Kidney (tissue), 22 donors: ENCODE measurements at places on chromosomes 13 and 19. TPM values are rescaled to one million over a fixed set of nuclear protein-coding genes. Genes with fewer than 3 reads are reported as not detected.

Gene NCR1
- 0.91 TPM for total RNA-seq

- no peak for DNase-seq
These were observed 86.5 kb upstream of the UBL3 start for GRCh38 chr13:29936956-29937355.

DNA sequence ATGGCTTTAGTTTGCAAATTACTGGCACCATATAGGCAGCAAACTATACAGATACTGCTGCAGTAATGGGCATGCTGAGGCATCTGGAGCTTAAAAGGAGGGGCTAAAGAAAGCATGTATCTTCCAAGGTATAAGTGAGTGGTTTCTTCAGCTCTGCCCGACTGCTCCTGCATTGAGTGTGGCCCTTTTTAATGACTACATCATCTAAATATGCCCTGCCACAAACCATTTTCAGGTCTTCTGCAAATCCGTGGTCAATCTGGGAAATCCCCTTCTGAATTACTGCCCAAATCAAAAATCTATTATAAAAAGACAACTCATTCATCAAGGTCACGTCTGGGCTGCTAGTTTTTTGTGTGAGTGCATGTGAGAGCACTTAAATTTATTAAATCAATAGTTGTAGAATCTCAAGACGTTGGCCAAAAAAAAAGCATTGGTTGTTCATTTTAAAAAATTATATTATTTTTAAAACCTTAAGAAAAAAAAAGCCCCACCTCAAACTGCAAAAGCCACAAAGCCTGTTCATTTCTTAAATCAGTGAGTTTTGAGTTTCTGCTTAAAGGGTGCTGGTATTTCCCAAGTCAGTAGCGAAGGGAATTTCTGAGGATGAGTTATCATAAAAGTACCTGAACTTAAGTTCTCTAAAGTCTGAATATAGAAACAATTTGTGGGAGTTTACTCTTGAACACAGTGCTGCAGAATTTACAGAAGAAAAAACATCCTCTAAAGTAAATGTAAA lies 16.3 kb downstream of the LCP1 start:
- no peak for DNase-seq

DNA sequence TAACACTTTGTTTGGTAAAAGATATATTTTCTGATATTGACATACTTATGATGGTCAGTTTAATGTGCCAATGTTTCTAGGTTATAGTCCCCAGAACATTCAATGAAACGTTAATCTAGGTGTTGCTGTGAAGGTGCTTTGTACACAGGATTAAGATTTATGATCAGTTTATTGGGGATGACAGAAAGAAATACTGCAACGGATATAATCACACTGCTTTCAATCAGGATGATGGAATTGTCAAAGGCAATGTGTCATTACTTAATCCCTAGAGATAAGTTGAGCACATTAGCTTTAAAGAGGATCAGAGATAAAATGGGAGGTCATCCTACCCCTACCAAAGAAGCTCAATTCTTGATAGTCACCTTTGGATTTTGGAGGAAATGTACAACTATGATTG lies 12.4 kb upstream of the SIGLEC12 start:
- no peak for DNase-seq

DNA sequence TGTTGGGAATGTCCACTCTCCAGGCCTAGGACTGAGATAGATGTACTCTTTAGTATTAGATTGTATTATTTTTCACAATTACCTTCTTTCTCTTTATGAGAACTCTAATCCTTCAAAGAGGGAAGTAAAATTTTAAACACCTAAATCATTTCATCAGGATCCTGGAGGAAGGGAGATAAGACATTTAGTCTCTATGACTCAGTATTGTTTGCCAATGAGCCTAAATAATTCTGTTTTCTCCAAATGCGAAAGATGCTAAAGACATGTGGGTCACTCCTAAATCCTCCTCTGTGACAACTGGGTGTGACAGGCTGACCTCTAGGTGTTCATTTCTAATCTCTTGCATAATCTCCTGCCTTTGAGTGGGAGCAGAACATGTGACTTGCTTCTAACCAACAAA lies 1736.6 kb upstream of the MIR17HG start:
- DNase-seq, result no peak

GRCh38 chr19:7817801-7818200 lies 12.2 kb upstream of the EVI5L start:
- DNase-seq, result no peak

- peak; percentile 56 for DNase-seq
These were observed 24.6 kb downstream of the POP4 start for GRCh38 chr19:29630655-29631054.

GRCh38 chr19:28521614-28522544 lies 691.1 kb downstream of the UQCRFS1 start:
- no peak for DNase-seq

DNA sequence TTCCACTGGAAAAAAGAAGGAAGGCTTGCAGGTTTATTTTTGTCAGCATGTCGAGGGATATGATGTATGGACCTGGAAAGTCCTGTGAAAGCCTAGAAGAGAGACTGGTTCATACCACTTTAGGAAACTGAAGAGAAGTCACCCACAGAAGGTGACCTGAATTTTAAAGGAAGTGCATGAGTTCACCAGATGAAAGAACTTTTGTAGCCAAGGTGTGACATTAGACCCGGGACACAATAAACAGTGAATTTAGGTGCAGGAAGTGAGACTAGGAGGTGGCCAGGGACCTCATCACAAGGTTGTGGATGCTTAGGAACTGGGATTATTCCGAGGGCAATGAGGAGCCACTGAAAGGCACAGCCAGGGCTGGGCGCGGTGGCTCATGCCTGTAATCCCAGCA lies 79.1 kb downstream of the ZNF429 start:
- DNase-seq, result no peak

DNA sequence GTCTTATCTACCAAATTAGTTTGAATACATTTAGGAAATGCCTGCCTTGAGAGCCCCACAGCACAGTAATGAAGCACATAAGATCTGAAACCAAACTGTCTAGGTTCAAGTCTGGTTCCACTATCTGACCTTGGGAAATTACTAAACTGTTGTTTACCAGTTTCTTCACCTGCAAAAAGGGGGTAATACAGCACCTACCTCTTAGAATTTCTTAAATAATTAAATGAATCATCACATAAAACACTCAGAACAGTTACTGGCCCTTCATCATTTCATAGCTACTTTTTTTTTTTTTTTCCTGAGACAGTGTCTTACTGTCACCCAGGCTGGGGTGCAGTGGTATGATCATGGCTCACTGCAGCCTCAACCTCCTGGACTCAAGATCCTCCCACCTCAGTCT lies 59.6 kb downstream of the USP12 start:
- no peak for DNase-seq

GRCh38 chr19:14058182-14059092 lies 3.4 kb downstream of the PALM3 start:
- no peak for DNase-seq

DNA sequence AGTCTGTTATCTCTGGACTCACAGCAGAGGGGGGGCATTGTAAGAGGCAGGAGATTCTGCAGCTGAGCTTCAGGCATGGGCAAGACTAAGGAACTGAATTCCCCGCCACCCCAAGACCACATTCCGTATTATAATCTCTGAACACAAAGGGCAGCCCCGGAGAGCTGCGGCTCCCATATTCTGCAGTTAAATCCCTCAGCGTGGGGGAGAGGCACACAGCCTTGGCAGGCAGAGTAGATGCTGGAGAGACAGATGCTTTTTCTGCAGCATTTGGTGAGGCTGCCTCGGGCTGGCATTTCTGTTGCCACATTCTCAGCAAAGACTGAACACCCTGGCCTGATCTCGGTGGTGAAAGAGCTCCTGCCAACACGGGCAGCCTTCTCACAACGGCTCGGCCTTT lies 12.9 kb downstream of the CHAF1A start:
- DNase-seq, result no peak

GRCh38 chr13:112712451-112713207 lies 22.8 kb downstream of the ATP11A start:
- DNase-seq, result no peak

DNA sequence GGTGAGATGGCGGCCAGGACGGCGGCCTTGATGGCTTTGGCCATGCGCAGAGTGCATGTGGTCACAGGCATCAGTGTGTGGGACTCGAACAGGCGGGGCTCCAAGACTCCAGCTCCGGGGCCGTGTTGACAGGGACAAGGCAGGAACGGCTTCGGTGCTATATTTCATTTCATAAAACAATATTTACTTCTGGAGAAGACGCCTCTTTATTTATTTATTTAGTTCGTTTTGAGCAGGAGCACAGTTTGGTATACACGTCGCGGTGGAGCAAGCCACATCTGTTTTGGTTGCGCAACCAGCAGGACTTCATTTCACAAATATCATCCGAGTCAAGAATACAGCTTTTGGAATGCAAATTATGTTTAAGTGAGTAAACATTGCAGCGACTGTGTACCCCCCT lies 166.7 kb upstream of the TSHZ3 start:
- no peak for DNase-seq

Gene OR4F17
- total RNA-seq, result 0.35 TPM

DNA sequence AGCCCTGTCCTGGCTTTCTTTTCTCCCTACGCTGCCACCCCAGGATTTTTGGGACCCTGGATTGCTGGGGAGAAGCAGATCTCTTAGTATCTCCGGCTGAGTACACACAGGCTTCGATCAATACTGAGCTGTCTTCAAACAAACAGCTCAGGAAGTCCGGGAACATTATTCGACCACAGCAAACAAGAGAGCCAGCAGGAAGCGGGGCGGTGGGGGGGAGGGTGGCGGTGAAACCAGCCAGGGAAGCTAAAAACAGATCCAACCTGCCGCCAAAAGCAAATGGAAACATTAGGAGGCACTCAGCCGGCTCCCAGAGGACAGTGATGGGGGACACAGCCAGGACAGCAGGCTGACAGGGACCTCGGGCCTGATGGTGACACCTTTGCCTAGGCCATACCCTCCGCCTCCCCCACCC lies 12.2 kb upstream of the BCAM start:
- DNase-seq, result peak; percentile 71
